ENCODE measurements at places on chromosomes 12 and 14. TPM values are rescaled to one million over a fixed set of nuclear protein-coding genes. Genes with fewer than 3 reads are reported as not detected.

The OAS1 gene
- total RNA-seq = 10.2 TPM

The PRICKLE1 gene
- 16.2 TPM for total RNA-seq

The LALBA gene
- total RNA-seq = not detected

The SDR9C7 gene
- not detected for total RNA-seq

The THTPA gene
- 27.2 TPM for total RNA-seq

The OSBPL8 gene
- total RNA-seq = 28.5 TPM

The BATF gene
- not detected for total RNA-seq

The DAO gene
- not detected for total RNA-seq

- no peak for DNase-seq
These were observed 314.6 kb downstream of the BCL11B start for GRCh38 chr14:98957211-98958047.

GRCh38 chr12:108807996-108808769 is 49.2 kb downstream of the SSH1 start:
- no peak for DNase-seq

DNA sequence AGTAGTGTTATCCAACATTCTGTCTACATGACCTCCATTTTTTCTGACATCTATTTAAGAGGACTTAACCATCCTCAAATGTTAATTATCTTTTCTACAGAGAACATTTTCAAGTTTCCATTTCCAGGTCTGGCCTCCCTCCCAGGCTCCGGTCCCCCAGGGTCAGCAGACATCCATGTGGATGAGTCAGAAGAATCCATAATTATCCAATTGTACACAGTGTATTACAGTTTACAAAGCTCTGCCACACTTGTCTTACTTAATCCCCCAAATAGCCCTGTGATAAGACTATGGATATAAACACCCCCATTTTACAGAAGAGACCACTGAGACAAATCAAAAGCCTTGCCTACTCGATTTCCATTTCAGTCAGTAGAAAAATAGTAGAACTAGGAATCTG is 65.0 kb downstream of the SLC8A3 start:
- DNase-seq = no peak

DNA sequence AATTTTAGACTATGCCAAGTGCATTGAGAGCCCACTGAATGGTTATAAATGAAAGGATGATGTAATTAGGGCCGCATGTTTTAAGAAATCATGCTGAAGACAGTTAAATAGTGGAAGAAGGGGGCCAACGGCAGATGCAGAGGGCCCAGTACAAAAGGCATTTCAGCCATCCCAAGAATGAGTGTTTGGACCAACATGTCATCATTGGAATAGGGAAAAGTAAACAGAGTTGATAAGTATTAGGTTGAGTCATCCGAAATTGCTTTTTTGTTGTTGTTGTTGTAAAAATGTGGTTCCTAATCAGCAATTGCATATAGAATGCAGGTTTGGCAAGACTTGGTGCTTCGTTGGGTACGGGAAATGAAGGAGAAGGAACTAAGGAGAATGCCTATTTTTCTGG is 29.5 kb downstream of the BMP4 start:
- DNase-seq = peak; percentile 46

- DNase-seq = peak; percentile 49
These were observed 60.7 kb downstream of the GALNT8 start for GRCh38 chr12:4780641-4781611.

GRCh38 chr12:1896964-1897363 is 21.5 kb downstream of the CACNA2D4 start:
- no peak for DNase-seq

DNA sequence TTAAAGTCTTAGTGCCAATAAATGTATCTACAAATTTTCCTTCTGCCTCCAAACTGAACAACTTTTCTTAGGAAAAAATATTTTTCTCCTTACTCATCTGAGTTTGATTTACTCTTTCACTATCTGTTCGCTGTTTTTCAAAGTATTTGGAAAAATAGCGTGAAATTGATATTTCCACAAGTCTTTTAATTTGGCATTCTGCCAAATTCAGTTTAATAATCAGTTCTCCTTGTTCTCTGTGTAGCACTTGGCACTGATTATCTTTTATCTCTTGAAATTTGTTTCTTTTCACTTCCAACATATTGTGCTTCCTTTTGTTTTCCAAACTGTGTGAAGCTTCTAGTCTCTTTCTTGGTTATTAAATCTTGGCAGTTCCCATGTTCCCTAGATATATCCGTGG is 559.8 kb downstream of the RPL10L start:
- DNase-seq = no peak

DNA sequence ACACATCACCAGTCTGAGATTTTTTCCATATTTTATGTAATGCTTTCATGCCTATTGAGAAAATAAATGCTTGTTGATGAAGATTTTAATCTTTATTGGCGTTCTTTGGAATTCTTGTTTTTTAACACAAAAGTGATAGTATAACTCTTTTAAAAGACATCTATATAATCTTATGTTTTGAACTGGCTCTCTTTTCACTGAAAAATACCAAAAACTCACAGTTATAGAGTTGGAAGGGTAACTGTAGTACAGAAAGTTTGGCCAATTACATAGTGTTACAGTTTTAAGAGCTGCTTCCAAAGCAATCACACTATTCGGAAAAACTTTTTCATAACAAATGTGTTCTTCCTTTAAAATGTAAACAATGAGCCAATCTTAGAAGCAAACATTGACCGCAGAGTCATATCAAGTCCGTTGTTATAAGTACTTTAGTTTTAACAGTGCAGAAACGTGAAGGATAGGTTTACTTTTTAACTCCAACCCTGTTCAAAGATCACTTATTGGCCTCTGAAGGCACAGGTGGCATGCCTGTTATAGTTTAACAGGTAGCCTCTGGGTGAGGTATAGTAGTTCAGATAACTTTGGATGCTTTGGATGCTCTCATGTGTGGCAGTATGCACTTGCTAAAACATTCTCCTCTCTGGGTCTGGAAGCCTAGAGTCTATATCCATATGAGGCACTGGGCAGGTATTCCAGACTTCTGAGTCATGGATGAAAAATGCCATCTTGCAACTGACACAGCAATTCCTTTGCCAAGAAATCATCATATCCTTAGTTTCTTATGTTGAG is 12.1 kb upstream of the NTN4 start:
- peak; percentile 99 for DNase-seq

DNA sequence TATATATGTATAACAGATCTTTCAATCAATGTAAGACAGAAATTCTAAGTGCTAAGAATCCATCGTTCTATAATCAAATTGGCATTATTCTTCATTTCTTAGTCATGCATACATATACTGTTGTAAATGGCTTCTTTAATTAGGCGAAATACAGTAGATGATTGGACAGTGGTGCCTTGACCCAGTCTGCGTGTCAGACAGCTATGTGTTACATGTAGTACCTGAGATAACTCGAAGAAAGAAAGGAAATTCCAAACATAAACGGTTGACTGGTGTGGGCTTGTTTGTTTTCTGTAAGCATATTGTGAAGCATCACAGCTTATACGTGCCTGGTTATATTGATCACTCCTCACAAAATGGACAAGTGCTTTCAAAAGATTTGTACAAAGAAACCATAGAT is 210.5 kb downstream of the ETNK1 start:
- no peak for DNase-seq

- peak; percentile 71 for DNase-seq
These were observed 1.1 kb upstream of the ACTR6 start for GRCh38 chr12:100199347-100200149.

- DNase-seq = no peak
These were observed 215.8 kb downstream of the PCNX1 start for GRCh38 chr14:71122866-71123565.

DNA sequence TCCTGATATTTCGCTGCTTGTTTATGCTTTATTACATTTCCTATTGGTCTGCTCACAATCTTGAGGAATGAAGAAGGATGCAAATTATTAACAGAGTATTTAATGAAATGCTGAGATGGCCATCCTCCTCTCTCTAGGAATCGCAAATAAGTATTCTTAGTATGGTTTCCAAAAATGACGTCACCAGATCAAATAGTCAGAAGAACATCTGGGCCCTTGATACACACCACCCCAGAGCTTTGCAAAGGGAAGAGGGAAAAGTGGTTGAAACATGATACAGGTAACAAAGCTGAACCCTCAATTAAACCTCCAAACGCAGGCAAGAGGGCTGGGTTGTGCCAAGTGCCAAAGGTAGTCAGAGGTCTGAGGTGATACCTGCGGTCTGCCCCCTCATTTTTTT is 107.3 kb downstream of the BCL11B start:
- no peak for DNase-seq

GRCh38 chr12:48668996-48669395 is 13.0 kb downstream of the KANSL2 start:
- no peak for DNase-seq

GRCh38 chr14:104895207-104895785 is 29.4 kb upstream of the PLD4 start:
- no peak for DNase-seq

GRCh38 chr12:124952295-124952694 is 36.6 kb downstream of the DHX37 start:
- no peak for DNase-seq

DNA sequence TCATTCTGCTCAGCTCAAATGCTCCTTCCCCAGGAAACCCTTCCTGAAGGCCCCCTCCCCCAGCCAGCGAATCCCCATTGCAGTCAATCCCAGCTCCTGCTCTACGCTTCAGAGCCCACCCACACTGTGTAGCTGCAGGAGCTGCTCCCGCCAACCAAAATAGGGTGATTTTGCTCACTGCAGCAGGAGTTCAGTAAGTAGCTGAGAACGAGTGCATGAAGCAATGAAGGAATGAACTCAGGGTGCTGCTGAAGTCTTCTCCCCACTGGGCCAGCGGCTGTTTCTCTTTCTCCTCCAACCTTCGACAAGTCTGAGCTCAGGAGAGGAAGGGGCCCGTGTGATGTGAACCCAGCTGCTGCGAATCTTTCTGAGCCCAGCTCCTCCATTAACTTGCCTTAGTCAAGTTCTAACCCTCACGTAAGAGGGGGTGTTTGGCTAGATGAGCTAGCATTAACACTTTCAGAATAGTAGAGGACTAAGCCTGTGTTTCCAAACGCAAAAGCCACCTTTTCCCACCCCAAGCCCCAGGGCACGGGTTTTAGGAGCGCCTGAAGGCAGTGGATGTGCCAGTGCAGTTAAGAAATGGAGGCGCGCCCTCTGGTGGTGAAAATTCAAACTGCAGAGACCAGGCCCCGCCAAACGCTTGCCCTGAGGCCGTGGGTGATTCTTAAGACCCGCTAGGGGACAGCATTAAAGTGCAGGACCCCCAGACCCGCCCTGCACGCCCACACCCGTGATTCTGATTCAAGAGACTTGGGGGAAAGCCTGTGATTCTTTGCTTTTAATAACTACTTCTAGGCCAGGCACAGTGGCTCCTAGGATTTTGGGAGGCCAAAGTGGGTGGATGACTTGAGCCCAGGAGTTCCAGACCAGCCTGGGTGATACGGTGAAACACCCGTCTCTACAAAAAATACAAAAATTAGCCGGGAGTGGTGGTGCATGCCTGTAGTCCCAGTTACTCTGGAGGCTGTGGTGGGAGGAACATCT is 11.9 kb upstream of the SERPINA4 start:
- DNase-seq = peak; percentile 54

- DNase-seq = peak; percentile 91
These were observed 141.3 kb downstream of the PRKCH start for GRCh38 chr14:61462566-61463193.

GRCh38 chr14:42929806-42930480 is 1323.3 kb downstream of the LRFN5 start:
- no peak for DNase-seq

DNA sequence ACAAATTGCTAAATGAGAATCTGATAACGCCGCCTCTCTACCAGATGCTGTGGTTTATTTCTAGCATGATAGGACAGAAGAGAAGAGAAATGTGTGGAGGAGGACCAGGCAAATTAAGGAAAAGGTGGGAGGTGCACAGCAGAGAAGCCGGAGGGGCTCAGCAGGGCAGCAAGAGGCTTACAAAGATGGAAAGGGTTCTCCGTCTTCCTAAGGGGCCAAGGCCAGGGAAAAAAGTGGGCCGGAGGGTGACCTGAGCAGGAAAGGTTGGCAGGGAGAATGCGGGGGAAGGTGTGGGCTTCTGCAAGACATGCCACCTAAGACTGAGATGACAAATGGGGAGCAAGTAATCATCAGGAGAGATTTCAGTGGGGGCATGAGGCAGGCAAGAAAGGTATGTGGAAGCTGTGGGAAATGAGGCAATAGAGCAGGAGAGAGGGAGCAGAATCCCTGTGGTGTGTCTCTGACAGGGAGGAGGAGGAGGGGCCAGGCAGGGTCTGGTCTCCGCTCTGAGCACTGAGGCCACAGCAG is 18.7 kb downstream of the MANSC1 start:
- DNase-seq = no peak

DNA sequence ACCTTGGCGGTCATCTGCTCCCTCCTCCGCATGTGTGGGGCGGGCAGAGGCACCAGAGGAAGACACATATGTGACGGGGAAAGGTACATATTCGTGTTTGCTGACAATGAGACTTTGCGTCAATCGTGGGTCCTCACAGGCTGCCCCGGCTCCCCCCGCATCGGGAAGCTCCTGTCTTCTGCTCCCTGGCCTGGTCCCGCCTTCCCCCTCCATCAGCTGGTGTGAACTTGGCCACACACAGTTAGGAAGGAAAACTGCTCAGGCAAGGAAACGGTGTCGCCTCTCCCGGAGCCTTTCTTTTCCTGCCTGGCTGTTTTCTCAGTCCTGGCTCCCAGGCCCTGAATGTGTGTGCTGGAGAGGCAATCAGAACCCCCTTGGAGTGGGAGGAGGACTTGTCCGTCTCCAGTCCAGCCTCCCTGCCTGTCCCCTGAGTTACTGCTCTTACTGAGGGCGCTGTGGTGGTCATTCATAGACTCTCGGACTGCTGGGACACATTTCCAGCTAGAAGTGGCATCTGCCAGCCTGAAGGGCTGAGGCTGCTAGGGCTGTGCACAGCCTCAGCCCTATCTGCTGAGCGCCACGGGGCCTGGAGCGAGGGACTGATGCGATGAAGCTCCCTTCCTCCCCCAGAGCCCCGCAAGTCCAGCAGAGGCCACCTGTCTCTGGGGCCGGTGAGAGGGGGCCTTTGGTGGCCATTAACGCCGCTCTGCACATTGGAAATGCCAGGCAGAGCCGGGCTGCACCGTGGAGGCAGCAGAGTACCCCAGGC is 44.2 kb upstream of the TSPAN9 start:
- DNase-seq = no peak

GRCh38 chr12:20063116-20063515 is 305.2 kb upstream of the PDE3A start:
- DNase-seq = no peak

DNA sequence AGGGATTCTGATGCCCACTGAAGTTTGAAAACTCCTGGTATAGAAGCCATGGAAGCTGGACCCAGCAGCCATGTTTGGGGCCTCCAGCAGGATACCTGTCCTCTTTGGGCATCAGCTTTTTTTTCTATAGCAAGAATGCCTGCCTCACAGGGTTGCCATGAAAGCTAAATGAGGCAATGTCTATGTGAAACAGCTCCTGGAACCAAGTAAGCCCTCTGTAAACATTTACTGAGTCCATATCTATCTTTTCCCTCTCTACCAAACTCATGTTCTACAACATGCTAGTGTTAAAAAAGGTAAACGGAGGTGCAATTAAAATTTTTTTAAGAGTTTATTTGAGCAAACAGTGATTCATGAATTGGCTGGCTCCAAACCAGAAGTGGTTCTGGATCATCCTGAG is 28.6 kb downstream of the FLVCR2 start:
- peak; percentile 44 for DNase-seq

- DNase-seq = no peak
These were observed 67.0 kb downstream of the ARF6 start for GRCh38 chr14:49959822-49960408.

Measured in PC-3 (cell line).